H1 (cell line): ENCODE measurements at places on chromosomes 6 and 20.
A peak's percentile ranks its signal among the peaks of the same experiment; 100 is the strongest.

DNA sequence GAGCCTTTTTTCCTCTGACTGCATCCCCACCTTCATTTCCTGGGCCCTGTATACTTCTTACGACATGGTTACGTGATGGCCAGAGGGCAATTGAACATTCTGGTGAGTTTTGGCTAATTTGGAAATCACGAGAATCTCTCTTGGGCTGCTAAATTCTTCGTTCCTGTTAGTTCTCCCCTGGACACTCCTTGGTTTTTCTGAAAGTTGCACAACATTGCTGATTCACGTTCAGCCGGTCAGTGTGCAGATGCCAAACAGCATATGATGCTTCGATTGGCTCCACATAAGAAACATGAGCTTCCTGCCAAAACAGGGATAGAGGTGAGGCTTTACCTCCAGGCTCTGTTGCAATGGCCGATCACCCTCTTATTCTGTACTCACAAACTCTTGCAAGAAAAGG, 119.4 kb upstream of the LY86 start:
- no peak for DNase-seq

DNA sequence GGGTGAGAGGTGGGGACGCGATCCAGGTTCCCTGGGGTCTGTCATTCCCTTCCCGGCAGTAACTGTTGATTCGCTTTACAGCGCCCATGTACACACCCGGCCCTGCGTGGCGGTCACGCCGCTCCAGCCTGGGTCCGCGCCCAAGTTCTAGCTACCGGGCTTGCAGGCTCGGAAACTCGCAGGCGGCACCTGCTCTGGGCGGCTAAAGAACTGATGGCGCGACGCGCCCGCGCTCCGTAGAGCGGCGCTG, 1.4 kb upstream of the POU3F2 start:
- DNase-seq, result no peak

GRCh38 chr6:144027932-144028587, 20.0 kb upstream of the PLAGL1 start:
- no peak for DNase-seq

DNA sequence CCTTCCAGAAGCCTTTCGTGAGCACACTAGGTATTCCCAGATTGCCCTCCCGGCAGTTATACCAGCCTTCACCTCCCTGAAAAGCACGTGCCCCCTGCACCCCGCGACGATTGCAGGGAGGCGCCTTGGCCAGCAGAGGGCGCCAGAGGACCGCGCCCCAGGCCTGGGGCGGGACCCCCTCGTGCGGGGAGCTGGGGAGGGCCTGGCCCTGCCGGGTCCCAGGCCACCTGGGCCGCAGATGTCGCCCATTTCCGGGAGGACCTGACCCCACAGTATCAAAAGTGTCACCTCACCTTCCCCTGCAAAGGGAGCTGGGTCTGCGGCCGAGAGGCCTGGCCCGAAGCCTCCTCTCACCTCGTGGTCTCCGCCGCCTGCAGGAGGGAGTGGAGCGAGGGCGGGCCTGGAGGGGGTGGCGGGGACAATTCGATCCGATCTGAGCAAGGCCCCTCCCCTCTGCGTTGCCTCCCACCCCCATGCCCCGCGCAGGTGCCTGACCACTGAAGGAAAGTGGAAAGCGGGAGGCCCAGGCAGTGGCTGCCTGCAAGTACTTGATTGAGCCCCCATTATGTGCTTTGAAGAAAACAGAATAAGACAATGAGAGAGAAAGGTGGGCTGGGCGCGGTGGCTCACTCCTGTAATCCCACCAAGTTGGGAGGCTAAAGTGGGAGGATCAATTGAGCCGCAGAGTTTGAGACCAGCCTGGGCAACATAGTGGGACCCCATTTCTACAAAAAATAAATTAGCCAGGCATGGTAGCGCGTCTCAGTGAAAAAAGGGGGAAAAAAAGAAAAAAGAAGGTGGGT, 3.5 kb upstream of the SNAI1 start:
- no peak for DNase-seq

- DNase-seq, result no peak
Measured at GRCh38 chr6:166775923-166776220, 148.8 kb upstream of the RPS6KA2 start.

DNA sequence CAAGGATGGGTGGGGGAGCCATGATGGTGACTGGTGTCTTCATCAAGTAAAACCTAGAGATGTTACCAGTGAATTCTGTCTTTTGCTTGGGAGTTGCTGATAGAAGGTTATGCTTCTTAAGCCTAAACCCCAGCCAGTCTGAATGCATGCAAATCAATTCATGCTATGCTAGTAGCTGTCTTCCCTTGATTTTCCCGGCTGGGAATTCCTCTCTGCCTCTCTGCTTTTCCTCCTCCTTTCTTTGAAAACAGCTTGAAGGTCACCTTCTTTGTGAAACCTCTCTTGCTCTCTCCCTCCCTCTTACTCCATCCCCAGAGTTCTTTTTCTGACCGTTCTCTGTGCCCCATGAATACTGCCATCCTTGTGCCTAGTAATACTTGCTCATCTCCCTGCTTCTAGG, 58.9 kb downstream of the TMEM200A start:
- no peak for DNase-seq

DNA sequence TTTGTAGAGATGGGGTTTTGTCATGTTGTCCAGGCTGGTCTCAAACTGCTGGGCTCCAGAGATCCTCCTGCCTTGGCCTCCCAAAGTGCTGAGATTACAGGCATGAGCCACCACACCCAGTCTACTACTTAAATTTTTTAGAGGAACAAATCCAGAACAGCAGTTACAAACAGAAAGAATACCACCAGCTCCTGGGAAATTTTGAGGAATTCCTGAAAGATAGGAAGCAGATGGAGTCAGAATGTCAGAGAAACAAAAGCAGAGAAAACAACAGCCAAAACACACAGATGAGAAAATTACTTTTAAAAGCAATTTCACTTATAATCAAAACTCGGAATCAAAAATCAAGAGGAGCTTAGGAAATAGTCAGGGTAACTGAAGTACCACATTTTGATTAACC, 543.3 kb upstream of the MARCKS start:
- DNase-seq, result no peak

GRCh38 chr20:50713657-50714101, 17.7 kb upstream of the PARD6B start:
- peak; percentile 56 for DNase-seq

DNA sequence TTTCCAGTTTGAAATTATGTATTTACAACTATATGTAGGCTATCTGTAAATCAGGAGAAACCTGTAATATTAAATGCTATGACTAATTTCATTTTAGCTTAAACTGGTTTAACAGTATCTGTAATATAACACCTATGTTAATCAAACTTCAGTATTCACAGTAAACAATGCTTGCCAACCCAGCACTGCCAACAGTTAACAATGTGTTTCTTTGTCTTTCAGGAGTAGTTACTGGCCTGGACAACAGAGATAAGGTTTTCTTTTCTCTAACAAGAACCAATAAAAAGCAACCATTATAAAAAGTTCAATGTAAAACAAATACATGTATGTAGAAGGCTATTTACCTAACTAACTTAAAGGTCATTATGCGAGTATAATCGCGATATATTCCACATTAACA, 158.8 kb downstream of the CDK19 start:
- no peak for DNase-seq

DNA sequence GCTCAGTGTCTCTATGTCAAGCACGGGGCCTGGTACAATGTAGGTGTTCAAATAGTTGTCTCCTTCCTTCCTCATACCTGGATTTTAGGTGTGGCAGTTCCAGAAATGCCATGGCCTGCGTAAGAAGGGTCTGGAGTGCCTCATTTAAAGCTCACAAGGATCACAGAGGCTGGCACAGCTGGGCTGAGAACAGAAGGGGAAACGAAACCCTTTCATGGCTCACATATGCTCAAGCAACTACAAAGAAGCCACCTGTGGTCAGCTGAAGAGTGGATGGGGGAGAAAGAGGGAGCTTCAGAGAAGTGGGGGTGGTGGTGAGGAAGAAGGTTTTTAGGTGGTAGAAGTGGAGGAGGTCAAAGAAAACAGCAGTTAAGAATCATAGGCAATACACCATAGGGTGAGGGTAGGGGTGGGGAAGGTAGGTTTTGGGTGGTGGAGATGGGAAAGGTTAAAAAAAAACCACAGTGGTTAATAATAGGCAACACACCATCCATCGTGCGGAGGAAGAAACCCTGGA, 17.0 kb upstream of the TOP1 start:
- no peak for DNase-seq

GRCh38 chr6:9647071-9647445, 767.8 kb downstream of the TFAP2A start:
- no peak for DNase-seq

DNA sequence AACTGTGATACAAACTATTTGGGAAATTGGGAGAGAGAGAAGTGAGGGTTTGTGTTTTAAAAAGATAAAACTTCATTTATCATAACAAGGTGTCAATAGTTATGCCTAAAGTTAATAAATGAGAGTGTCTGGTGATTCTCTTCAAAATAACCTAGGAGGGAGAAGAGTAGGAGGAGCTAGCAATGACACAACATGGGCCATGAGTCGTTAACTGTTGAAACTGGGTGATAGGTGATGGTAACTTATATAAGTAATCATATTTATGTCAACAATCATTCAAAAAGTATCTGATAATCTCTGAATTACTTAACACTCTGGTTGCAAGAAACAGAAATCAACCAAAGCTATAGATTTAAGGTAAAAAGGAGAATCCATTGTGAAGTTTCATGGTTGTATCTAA, 46.8 kb upstream of the INSM1 start:
- no peak for DNase-seq

- DNase-seq, result no peak
Measured at GRCh38 chr6:22830463-22830862, 261.1 kb downstream of the HDGFL1 start.

GRCh38 chr6:111727041-111727440, 121.4 kb upstream of the TRAF3IP2 start:
- DNase-seq, result no peak

GRCh38 chr6:140445474-140446004, 1071.1 kb upstream of the CITED2 start:
- DNase-seq, result no peak

- DNase-seq, result no peak
Measured at GRCh38 chr6:125512621-125513020, 210.9 kb upstream of the HDDC2 start.

GRCh38 chr6:37102299-37103168, 67.4 kb upstream of the PIM1 start:
- peak; percentile 73 for DNase-seq

DNA sequence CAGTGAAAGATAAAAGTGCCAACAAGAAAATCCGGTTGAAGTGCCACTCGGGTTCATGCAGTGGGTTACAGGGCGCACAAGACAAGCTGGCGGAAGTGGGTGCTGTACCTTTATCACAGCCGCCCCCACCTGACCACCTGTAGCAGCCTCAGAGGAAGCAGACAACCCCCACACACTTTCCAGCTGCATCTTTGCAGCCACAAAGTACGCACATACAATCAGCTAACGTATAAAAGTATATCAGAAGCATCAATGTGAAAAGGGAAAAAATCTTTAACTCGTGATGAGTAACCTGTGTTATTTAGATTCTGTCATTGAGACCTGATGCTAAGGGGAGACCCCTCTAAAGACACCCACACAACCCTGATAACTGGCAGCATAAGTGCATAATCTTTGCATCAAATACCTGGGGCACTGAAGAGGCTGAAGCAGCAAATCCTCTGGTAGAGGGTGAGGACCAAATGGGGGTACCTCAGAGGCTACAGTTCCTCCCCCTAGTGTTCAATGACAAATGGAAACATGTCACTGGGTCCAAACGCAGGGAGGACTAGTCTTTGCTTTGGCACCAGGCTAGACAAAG, 22.1 kb downstream of the BACH2 start:
- no peak for DNase-seq

DNA sequence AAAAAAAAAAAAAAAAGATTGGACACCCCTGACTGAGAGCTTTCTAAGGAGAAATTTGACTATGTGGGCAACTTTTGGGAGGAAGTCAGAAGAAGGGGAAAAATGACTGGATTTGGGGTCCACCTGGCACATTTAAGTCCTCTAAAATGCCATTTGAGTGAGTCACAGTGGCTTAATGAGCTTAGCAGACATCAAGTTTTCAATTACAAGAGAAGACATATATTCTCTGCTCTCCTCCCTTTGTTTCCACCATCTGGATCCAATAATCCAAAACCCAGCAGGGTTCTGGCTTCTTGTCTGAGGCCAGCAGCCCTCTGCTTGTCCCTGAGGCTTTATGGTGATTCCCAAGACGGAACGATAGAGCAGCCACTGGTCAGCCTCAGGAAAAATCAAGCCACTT, 6.9 kb downstream of the PI3 start:
- no peak for DNase-seq

- DNase-seq, result no peak
Measured at GRCh38 chr6:129486327-129486726, 223.7 kb downstream of the ARHGAP18 start.

DNA sequence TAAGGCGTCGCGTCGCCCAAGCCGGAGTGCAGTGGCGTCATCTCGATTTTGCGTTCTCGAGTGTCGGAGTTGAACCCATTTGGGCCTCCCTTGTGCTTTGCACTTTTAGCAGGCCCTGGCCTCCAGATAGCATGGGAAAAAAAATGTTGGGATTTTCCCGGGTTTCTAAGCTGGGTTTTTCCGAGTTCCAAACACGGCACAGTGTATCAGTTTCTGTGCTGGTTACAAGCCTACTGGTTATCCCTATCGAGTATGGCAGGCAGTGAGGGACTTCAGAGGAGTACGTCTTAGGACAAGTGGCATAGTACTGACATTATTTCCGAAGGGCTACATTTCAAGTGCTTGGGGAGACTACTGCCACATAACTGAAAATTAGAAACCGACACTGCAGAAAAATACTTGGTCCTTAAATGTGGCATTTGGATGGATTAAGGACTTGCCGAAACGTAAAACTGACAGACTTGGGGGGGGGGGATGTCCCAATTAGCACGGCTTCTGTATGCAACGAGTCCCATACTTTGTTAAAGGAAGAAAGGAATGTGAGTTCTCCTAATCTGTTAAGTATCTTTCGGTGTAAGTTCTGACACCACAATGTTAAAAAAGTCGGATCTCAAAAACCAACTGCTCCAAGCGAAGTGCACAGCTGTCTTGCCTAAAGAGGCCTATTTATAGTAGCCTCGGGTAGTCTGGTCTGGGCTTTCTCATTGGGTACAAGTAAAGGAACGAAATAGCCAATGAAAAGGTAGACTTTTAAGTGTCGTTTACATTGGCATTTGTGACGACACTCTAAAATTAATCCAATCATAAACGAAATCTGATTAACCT, 70.2 kb downstream of the HFE start:
- DNase-seq, result peak; percentile 73

DNA sequence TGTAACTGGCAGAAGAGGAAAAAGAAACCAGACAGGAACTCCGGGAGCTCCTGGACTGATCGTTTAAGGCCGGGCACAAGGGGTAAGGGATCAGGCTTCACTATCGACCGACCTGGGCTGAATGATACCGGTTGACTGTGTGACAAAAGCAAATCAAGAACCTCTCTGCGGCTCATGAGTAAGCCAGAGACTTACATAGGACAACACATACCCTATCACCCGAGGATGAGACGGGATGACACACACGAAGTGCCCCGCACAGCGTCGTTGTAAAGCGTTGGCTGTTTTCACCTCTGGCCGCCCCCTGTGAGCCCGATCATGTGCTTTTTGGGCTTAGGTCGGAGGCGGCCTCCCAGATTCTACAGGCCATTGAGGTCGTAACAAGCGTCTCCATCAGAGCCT, 695 bp upstream of the TGIF2 start:
- no peak for DNase-seq

- peak; percentile 10 for DNase-seq
Measured at GRCh38 chr6:19538096-19538495, 299.1 kb upstream of the ID4 start.

- DNase-seq, result no peak
Measured at GRCh38 chr6:108438918-108439317, 121.8 kb upstream of the FOXO3 start.
